GOT3 (cell line): ENCODE measurements at places on chromosomes 6 and 20.

GRCh38 chr20:47284373-47284772 lies 72.1 kb downstream of the ZMYND8 start:
- no peak for DNase-seq

GRCh38 chr20:16639027-16639941 lies 66.0 kb upstream of the KIF16B start:
- no peak for DNase-seq

DNA sequence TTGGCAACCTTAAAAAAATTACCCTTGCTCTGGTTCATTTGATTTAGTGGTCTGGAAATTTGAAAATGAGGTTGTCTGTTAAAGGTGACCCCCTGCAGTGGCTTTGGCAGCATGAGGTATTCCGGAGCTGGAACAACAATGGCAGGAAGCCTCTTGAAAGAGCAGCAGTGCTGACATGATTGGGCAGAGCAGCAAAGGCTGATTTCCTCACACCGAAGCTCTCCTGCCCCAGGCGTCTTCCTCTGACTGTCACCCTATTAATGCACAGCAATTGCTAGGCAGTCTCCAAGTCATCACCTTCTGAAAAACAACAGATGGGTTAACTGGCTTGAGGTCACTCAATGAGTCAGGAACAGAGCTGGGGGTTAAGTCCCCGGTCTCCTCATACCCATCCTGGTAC lies 241.8 kb upstream of the MMS22L start:
- DNase-seq, result no peak

- no peak for DNase-seq
These were observed 19.2 kb downstream of the MRPS18A start for GRCh38 chr6:43668151-43669028.
